ENCODE measurements at places on chromosomes 11 and 22. TPM values are rescaled to one million over a fixed set of nuclear protein-coding genes. Genes with fewer than 3 reads are reported as not detected.

Gene ARHGEF17
- 193 TPM for total RNA-seq

Gene NAALADL1
- total RNA-seq = 56.8 TPM

Gene NLRX1
- total RNA-seq = 35.9 TPM

Gene ART1
- total RNA-seq = 5.6 TPM

Gene TOB2
- total RNA-seq = 55.8 TPM

Gene IGLL1
- not detected for total RNA-seq

Gene GDPD5
- 64.6 TPM for total RNA-seq

Gene AQP11
- total RNA-seq = 0.64 TPM

Gene FGF19
- total RNA-seq = not detected

Gene NDUFV1
- 128 TPM for total RNA-seq

Gene HOATZ
- not detected for total RNA-seq

- peaks cover 25% of the 10 kb centered on the region for H3K4me1 ChIP-seq
- H3K36me3 ChIP-seq = no peaks in the 10 kb centered on the region
These were observed 10.1 kb downstream of the STIM1 start for GRCh38 chr11:3865388-3866193.

DNA sequence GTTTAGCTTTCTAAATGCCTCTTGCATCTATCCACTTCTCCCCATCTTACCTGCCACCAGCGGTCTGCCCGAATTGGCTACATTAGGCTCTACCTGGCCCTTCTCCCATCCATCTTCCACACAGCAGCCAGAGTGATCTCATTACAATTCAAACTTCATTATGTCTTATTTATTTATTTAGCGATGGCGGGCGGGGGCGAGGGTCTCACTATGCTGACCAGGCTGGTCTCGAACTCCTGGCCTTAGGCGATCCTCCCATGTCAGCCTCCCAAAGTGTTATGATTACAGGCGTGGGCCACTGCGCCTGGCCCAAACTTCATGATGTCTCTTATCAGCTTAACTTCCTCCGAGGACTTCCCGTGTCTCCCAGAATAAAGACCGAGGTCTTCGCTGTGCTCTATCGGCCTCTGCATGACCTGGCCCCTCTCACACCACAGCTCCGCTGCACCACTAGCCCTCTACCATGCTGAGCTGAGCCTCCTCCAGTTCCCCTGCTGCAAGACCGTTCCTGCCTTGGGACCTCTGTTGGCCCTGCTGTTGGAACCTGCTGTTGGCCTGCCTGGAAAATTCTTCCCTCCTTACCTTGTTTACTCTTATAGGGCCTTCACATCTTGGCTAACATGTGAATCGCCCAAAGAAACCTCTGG lies 870 bp upstream of the CTTN start:
- no peak for DNase-seq
- no peaks in the 10 kb centered on the region for H3K36me3 ChIP-seq
- H3K4me1 ChIP-seq = peaks cover 9% of the 10 kb centered on the region
- peak overlapping the region; percentile 94 for H3K27ac ChIP-seq
- no peaks in the 10 kb centered on the region for H3K27me3 ChIP-seq

- no peaks in the 10 kb centered on the region for H3K27me3 ChIP-seq
- no peaks in the 10 kb centered on the region for H3K36me3 ChIP-seq
- H3K4me1 ChIP-seq = no peaks in the 10 kb centered on the region
- no peak overlapping the region for H3K27ac ChIP-seq
- DNase-seq = no peak
These were observed 72.8 kb upstream of the DDI1 start for GRCh38 chr11:103963648-103964047.

DNA sequence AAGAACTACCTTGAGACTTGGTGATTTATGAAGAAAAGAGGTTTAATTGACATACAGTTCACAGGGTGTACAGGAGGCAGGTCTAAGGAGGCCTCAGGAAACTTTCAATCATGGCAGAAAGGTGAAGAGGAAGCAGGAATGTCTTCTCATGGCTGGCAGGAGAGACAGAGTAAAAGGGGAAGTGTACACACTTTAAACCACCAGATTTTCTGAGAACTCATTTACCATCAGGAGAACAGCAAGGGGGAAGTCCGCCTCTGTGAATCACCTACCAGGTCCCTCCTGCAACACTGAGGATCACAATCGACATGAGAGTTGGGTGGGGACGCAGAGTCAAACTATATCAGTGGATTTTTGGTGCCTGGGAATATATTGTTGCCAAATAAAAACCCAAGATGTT lies 40.3 kb upstream of the OR5D13 start:
- no peak for DNase-seq
- H3K4me3 ChIP-seq = no peak overlapping the region
- no peak overlapping the region for H3K27ac ChIP-seq

DNA sequence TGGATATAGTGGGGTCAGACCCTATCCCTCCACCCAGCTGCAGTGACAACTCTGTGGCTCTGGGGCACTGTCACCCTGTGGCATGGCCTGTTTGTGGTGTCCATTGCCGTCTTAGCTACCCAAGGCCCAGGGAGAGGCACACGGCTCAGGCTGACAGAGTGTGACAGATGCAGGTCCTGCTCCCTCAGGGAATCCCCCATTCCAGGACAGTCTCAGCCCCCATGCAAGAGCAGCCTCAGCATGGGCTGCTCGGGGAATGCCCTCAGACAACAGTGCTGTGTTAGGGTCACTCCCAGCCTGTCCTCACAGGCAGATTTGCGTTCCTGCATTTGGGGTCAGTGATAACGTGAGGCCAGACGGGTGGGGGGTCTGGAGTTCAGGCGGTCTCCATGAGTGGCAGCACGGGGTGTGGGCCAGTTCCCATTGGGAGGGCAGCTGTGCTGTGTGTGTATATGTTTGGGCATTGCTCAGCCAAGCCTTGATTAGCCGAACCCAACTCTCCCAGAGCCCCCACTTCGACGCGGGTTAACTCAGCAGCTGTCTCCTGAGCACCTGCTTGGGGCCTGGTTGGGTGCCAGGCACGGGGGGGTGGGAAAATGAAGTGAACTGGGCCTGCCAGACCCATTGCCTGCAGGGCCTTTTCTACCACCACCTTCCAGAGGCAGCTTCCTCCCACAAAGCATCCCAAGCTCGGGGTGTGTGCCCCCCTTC lies 5.3 kb upstream of the KCNQ1OT1 start:
- DNase-seq = no peak
- no peaks in the 10 kb centered on the region for H3K36me3 ChIP-seq
- H3K27ac ChIP-seq = no peak overlapping the region

- peak overlapping the region; percentile 96 for H3K27ac ChIP-seq
- no peaks in the 10 kb centered on the region for H3K27me3 ChIP-seq
- no peak overlapping the region for H3K4me3 ChIP-seq
- peaks cover 48% of the 10 kb centered on the region for H3K4me1 ChIP-seq
These were observed 6.1 kb downstream of the CAPN5 start for GRCh38 chr11:77072851-77073327.

GRCh38 chr11:45733176-45733575 lies 67.8 kb upstream of the CHST1 start:
- H3K4me3 ChIP-seq = no peak overlapping the region
- no peaks in the 10 kb centered on the region for H3K4me1 ChIP-seq
- H3K27ac ChIP-seq = no peak overlapping the region

- peak overlapping the region; percentile 15 for H3K27ac ChIP-seq
- H3K4me1 ChIP-seq = no peaks in the 10 kb centered on the region
- H3K36me3 ChIP-seq = no peaks in the 10 kb centered on the region
- no peak for DNase-seq
These were observed 26.6 kb downstream of the TIMP3 start for GRCh38 chr22:32828150-32828549.

GRCh38 chr11:20060181-20060580 lies 100.1 kb downstream of the DBX1 start:
- H3K27me3 ChIP-seq = no peaks in the 10 kb centered on the region
- no peak for DNase-seq
- peaks cover 96% of the 10 kb centered on the region for H3K36me3 ChIP-seq
- H3K27ac ChIP-seq = no peak overlapping the region
- peaks cover 10% of the 10 kb centered on the region for H3K4me1 ChIP-seq

DNA sequence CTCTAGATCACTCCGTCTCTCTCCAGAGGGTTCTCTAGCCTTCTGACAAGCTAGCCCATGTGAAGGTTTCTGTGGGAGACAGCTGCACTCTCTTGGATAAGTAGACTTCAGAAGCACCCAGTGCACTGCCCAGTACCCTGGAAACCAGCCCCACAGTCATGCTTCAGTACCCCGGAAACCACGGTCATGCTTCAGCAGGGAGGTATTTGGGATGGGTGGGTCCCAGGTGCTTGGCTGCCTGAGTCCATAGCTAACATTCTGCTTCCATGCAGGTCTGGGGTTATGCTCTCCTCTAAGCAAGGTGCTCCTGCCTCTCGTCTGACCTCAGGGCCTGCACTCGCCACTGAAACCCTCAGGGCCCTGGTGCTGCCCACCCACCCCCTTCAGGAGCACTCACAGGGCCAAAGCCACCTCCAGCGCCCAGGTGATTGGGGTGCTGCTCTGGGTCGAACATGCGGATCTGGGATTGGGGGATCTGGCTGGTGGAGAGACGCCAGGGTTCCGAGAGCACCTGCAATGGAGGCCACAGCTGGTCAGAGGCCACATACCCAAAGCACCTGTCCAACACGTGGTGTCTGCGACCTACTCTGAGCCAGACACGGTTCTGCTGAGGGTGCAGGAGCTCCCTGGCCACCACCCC lies 7.3 kb upstream of the SYCE3 start:
- DNase-seq = no peak
- no peak overlapping the region for H3K4me3 ChIP-seq
- no peak overlapping the region for H3K27ac ChIP-seq
- no peaks in the 10 kb centered on the region for H3K4me1 ChIP-seq
- H3K27me3 ChIP-seq = no peaks in the 10 kb centered on the region

GRCh38 chr11:44316659-44317240 lies 6.8 kb upstream of the ALX4 start:
- no peaks in the 10 kb centered on the region for H3K36me3 ChIP-seq
- H3K27me3 ChIP-seq = peaks cover 30% of the 10 kb centered on the region
- H3K27ac ChIP-seq = no peak overlapping the region
- peaks cover 11% of the 10 kb centered on the region for H3K4me1 ChIP-seq

DNA sequence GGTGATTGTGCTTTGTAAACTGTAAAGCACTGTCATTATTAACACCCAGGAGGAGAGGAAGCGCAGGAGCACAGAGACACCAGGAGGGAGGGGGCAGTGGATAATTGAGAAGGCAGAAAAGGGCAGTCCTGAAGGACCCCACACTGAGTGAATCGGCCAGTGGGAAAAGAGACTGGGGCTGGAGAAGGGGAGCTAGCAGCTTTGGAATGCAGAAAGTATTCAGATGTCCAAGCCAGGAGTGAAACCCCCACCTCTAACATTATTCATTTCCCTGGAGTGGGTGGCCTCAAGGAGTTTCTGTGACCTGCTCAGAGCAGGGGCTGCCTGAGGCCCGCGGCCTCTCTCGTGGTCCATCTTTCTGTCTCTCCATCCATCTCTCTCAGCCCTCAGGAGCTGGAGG lies 38.0 kb upstream of the CDON start:
- H3K4me1 ChIP-seq = no peaks in the 10 kb centered on the region
- no peak overlapping the region for H3K27ac ChIP-seq
- H3K4me3 ChIP-seq = no peak overlapping the region
- no peaks in the 10 kb centered on the region for H3K36me3 ChIP-seq
- no peaks in the 10 kb centered on the region for H3K27me3 ChIP-seq

DNA sequence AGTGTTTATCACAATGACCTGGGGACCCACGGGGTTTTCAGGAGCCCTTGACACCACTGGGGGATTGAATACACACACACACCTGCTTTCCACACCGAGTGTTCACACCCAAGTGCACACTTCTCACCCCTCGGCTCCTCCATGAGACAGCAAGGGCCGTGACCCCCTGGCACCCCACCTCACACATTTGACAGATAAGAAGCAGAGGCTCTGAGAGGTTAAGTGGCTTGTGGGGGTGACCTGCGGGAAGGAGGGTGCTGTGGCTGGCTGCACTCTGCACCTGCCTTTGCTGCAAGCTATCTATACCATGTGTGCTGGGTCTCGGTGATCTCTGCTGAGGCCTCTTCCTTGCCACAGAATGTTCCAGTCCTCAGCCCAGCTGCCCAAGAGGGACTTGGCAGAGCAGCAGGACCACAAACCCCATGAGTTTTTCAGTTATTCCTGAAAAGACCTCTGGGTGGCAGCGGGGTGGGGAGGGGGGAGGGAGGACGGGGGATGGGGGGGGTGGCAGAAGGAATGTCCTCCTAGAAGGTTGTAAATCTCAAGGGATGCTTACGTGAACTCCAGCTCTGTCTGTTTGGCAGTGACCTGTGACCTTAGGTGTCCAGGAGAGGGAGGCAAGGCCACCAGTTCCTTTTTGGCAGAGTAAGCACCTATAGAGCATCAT lies 47.9 kb upstream of the RFPL3 start:
- no peaks in the 10 kb centered on the region for H3K27me3 ChIP-seq
- no peaks in the 10 kb centered on the region for H3K4me1 ChIP-seq
- no peak for DNase-seq
- no peak overlapping the region for H3K4me3 ChIP-seq
- no peak overlapping the region for H3K27ac ChIP-seq

DNA sequence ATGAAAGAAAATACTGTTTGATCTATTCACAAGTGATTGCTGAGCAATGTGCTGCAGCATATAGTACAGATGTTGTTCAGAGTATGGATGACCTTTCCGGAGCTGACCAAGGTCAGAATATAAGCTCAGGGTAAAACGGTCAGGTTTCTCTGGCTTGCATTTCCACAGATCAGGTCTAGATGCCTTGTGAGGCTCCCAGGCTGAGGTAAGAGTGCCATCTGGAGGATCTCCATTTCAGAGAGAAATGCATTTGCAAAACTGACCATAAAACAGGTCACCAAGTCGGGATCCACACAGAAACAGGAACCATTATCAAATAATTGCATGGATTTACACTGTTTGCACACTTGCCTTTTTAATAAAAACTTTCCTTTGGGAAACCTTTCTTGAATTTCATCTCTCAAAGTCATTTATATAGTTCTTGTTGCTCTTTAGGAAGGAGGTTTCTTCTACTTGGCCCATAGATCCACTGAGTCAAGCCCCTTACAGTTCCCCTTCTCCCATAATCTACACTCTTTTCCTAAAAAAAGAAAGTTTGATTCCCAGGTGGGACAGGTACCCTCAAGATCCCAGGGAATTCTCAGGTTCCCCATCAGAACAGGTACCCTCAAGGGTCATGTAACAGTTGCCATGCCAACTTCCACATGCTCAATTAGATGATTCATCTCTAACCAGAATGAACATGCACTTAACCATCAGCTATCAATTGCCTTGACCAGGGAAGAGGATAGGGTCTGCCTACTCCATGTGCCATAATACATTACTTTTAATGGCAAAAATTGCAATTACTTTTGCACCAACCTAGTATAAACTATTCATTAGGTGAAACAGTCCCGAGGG lies 25.0 kb upstream of the TMPRSS5 start:
- peaks cover 26% of the 10 kb centered on the region for H3K36me3 ChIP-seq
- no peak overlapping the region for H3K4me3 ChIP-seq
- no peaks in the 10 kb centered on the region for H3K27me3 ChIP-seq
- no peaks in the 10 kb centered on the region for H3K4me1 ChIP-seq

Data from ascending aorta (tissue), 2 donors.